ENCODE measurements at places on chromosomes 7 and 10.

- DNase-seq, result no peak
Measured at GRCh38 chr10:113450046-113450804, 102.6 kb upstream of the HABP2 start.

DNA sequence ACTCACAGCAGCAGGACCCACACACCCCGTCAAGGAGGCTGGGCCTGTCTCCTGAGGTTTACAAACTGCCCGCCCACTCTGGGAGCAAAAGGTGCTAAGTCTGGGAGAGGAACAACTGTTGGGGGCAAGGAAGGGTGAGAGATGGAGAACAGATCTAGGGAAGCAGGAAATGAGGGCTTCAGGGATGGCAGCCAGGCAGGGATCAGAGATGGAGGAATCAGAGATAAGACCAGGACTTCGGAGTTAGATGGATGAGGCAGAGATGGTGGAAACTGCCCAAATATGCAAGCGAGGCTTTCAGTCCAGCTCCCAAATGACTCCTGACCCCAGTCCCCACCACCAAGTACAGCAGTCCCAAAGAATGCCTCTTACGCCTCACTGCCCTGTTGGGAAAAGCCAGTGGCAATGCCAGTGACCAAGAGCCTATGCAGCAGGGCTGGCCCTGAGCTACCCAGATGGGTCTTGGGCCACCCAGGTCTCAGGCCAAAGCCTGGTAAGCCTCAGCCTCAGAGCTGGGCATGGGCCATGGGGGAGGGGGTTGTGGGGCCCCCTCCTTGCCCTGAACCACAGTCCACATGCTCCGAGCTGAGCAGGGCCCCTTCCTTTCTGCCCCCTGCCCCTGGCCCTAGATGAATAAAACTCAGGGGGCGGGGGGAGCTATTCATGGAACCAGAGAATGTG lies 39.5 kb upstream of the SLF2 start:
- DNase-seq, result no peak

- no peak for DNase-seq
Measured at GRCh38 chr10:73248259-73248724, 1.2 kb upstream of the DNAJC9 start.

DNA sequence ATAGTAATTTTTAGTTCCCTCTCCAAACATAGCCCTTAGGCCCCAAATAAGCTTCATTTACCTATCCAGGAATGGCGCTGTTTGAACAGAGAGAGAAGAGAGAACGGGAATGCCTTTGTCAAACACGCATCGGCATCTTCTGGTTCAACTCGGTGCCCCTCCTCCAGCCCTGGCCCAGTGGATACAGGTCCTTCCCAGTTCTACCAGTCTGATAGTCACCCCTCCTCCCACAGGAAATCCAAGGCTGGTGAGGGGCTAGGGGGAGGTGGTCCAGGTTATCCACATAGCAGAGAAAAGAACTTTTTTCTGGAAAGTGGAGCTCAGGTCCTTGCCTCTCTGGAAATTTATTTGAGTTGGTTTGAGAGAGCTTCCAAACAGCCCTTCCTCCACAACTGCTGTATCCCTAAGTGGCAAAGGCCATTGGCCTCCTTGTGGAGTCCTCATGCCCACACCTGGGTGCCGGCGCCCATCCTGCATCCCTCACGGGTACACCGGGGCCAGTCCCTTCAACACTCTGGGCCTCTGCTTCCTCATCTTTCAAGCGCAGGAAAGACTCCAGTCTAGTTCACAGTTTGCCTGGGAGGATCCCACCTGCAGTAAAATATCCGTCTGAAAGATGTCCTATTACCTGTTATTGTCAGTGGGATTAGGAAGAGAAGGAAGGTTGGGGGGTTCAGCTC lies 287.4 kb downstream of the CELF2 start:
- no peak for DNase-seq

DNA sequence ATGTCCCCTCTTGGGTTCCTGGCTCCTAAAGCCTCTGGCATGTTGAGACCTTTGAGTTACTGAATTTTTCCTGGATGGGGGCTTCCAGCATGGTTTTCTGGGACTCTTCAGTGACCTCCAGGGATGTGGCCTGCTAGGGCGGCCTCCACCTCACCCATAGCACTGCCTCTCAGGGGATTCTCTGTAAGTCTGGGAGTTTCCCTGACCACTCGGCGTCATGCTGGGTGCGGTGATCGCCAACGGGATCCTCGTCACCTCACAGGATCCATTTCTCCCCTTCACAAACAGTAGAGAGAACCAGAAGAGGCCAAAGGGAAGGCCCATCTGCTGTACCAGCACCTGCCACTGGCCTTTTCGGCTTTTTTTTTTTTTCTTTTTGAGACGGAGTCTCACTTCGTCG lies 84.3 kb downstream of the NPTX2 start:
- no peak for DNase-seq

GRCh38 chr10:119020627-119020946 lies 8.9 kb upstream of the NANOS1 start:
- DNase-seq, result no peak

GRCh38 chr7:155001756-155002410 lies 1.0 kb downstream of the PAXIP1 start:
- no peak for DNase-seq

- DNase-seq, result no peak
Measured at GRCh38 chr7:104230606-104231005, 22.8 kb upstream of the ORC5 start.

DNA sequence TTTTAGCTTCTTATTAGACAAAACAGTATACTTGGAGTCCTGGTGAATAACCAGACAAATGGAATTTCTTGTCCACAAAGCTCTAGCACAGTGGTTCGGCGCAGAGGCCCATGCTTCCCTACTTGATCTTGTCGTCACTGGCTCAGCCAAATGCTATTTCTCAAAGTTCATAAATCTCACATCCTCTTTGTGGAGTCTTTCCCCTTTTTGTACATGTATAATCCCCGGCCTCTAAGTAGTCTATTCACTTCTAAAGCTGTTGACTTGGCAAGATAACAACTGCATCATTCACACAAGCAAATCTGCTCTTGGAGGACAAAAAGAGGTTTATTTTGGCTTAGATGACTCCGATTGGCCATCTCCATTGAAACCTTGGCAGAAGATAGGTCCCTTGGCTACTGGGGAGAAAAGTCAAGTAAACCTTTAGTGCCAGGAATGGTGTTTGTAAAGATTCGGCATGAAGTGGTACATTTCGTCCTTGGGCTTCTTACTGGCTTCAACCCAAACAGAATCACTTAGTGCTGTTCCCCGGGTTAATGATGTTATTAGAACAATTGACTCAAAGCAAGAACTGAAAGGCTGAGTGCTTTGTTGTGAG lies 5.1 kb upstream of the AKR1E2 start:
- DNase-seq, result no peak

- no peak for DNase-seq
Measured at GRCh38 chr7:113141803-113142202, 23.4 kb upstream of the SMIM30 start.

DNA sequence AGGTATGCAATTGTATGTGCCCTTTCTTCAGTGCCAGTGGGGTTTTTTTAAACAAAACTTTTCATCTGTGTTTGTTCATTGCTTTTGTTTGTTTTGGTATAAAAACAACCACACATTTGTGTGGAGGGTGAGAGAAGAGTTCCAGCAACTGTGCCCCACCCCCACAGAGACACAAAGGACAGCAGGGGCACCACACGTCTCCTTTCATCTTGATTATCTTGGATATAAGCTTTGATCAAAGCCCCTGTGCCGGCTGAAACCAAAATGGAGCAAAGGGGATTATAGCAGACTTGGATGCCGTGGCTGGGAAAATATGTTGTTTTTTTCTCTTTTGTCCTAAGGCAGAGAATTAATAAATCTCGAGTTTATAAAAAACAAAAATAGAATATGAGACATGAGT lies 111.8 kb upstream of the RSU1 start:
- DNase-seq, result no peak

DNA sequence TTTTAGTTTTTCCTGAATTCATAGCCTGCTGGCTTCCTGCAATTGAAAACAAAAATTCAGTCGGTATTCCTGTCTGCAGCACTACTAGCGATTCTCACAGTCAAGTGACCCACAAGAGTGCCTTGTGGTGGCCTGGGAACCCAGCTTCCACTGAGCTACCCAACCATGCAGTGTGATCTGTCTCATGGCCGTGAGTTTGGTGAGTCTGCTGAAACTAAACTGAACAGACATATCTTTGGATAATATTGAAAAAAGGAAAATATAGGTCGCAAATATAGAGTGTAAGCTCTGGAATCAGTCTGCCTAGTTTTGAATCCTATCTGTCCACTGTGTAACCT lies 18.1 kb downstream of the ZNF786 start:
- no peak for DNase-seq

DNA sequence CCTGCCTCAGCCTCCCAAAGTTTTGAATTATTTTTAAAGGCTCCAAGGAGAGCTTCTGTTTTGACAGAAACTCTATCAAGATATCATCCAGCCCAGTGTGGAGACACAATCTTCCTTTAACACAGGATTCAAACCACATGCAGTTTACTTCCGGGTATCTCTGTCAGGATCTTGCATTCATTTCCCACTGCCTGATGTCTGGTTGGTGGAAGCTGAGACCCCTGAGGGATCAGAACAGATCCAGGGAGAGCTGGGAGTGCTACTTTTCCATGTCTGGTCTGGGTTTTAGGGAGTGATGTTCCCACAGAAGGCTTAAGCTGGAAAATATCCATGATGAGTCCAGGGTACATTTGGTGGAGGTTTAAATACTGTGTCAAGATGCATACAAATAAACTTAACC lies 16.7 kb downstream of the PTPRE start:
- no peak for DNase-seq

- no peak for DNase-seq
Measured at GRCh38 chr7:128863433-128863989, 855 bp downstream of the ATP6V1F start.

DNA sequence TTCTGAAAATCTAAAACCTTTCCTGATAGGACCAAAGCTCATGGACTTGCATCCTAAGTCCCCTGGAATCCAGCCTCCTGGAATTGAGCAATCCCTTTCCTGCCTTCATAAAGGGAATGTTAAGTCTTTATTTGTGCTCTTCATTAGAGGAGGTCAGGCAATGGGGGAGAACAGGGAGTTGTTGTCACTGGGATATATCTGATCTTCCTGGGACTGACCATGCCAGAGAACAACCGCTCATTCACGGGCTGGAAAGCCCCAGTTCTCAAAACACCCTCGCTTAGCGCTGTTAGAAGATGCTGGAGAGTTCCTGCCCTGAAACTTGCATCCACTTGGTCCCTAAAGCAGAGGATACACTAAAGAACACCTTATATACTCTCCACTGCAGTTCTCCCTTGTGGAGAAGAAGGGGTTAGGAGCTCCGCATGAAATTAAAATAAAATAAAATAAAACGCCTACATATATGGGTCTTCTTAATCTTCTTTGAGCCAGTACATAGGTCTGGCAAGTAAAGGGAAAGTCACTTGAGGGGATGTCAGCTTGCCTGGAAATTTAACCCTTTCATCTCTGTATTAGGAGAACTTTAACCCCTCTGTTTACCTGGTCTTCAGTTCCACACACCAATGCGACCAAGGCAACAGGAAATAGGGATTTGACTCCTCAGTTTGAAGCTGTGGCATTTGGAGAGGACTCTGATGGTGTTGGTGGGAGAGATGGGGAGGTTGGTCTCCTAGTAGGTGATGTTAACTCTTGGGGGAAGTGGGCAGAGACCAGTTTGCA lies 1.2 kb downstream of the SORCS1 start:
- DNase-seq, result no peak

DNA sequence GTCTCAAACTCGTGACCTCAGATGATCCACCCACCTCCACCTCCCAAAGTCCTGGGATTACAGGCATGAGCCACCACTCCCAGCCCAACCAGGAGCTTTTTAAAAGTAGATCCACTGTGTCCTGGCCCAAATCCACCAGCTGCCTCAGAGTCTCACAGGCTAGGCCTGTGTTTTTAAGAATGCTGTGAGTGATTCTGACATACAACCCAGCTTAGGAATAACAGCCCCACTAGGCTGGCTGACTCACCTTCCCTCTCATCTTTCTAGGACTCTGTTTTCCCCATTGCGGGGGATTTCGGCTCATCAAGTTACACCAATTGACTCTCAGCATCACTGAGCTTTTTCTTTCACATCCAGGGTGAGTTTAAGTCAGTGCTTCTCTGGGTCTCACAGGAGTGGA lies 207.6 kb downstream of the SKIDA1 start:
- no peak for DNase-seq

DNA sequence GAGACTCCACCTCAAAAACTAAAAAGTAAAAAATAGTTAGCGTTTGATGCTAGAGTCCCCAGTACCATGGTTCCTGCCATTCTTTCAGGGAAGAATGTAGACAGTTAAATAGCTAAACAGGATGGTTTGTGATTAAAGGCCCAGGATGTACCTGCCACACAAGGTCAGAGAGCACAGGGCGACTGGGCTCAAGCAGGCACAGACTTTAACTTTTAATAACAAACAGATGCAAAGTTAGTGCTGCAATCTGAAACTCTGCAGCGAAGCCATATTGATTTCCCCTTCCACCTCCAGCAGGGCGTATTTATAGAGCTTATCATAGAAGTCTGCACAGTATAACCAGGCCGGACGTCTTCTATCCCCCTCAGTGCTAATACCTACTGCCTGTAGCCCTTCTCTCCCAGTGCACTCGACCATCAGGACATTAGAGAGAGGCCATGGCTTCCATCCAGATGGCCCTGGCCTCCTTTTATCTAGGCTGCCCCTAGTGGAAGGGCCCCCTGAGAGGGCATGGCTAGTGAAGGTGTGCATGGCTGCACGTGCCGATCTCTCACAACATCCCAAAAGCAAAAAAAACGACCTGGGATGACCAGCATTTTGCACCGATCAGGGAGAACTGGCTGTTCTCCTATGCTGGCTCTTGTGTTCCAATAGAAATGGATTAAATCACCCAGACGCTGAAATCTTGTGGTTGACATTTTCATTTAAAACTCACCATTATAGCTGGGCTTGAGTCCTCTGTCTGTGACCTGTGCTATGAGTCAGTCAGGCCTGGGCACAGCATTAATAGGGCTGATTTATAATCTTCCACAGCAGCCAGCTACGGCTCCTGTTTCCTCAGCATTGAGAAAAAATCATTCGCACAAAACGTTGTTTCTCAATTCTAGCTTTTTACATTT lies 7.6 kb upstream of the BAG3 start:
- no peak for DNase-seq

DNA sequence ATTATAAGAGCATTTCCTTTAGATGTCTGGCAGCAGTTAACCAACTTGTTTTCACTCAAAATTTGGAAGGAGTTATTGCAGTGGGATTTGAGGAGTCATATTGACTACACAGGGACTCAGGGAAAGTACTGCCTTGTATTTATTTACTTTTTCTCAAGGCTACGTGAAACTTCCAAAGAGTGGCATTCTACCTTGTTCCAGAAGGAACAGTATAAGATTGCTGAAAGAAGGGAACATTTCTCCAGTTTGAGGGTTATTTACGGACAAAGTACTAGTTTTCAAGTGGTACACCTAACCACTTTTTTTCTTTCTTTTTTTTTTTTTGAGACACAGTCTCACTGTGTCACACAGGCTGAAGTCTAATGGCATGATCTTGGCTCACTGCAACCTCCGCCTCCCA lies 5.1 kb downstream of the MORN4 start:
- DNase-seq, result no peak

GRCh38 chr10:85657476-85658113 lies 709.0 kb downstream of the GRID1 start:
- no peak for DNase-seq

DNA sequence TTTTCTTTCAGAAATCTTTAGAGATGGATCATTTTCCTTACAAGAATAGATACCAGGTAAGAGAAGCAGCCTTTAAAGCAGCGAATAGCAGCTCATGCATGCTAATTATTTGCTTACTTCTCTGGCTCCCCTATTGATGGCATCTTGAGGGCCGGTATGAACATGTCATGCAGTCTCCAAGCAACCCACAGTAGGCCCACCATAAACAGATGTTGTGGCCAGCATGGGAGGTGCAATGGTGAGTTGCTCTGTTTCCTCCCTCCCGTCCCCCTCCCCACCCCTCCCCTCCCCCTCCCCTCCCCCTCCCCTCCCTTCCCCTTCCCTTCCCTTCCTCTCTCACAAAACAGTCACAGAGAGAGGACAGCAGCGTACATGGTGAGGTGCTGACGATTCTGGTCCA lies 9.7 kb upstream of the ZNF273 start:
- DNase-seq, result no peak

All from activated CD8-positive, alpha-beta memory T cell treated with anti-CD3 and anti-CD28 coated beads for 4 hours (primary cell).